Endothelial cell (in vitro differentiated cells): ENCODE measurements at places on chromosomes 6 and 20.
A peak's percentile ranks its signal among the peaks of the same experiment; 100 is the strongest.

- H3K36me3 ChIP-seq = no peaks in the 10 kb centered on the region
- H3K27ac ChIP-seq = no peak overlapping the region
- no peaks in the 10 kb centered on the region for H3K4me1 ChIP-seq
- no peaks in the 10 kb centered on the region for H3K27me3 ChIP-seq
Observed at GRCh38 chr6:91268941-91269340, 682.1 kb upstream of the MAP3K7 start.

DNA sequence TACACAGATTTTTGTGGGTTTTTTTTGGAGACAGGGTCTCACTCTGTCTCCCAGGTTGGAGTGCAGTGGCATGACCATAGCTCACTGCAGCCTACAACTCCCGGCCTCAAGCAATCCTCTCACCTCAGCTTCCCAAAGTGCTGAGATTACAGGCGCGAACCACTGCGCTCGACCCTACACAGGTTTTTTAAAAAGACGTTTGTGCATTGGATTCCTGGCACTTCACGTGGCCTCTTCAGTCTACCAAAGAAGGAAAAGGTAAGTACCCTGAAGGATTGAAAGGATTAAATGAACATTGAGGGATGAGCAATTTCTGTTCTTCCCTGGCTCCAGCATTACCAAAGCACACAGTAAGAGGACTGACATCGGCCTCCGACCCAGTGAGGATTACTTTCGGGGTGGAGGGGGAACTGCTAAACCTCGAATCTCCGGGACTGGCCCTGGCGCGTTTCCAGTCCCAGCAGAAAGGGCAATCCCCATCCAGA is 556 bp upstream of the YWHAB start:
- peak overlapping the region; percentile 95 for H3K4me3 ChIP-seq
- peak overlapping the region; percentile 82 for H3K27ac ChIP-seq
- H3K36me3 ChIP-seq = peaks cover 7% of the 10 kb centered on the region

DNA sequence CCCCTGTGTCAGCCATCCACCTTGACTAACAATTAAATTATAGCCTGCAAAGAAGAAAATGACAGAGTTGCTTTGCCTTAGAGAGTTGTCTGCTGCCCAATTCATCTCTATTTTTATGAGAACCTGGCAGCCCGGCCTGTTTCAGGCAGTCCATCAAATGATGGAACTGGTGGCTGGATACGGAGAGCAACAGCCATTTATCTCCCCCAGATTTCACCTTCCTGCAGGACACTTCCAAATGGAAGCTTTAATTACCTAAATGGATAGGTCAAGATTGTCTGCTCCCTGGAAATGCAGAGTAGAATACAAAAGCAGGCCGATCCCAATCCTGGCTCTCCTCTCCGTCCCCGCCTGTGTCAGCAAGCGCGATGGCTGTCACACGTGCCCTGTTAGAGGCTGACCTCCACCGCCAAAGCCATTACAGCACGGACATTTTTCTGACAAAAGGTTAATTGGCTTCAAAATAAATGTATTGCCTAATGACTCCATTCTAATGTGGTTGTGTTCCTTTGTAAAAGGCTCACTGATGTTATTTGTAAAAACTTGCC is 86.7 kb downstream of the PACRG start:
- peaks cover 1% of the 10 kb centered on the region for H3K27me3 ChIP-seq
- no peaks in the 10 kb centered on the region for H3K36me3 ChIP-seq
- no peak overlapping the region for H3K27ac ChIP-seq
- no peak for DNase-seq
- no peak overlapping the region for H3K4me3 ChIP-seq

DNA sequence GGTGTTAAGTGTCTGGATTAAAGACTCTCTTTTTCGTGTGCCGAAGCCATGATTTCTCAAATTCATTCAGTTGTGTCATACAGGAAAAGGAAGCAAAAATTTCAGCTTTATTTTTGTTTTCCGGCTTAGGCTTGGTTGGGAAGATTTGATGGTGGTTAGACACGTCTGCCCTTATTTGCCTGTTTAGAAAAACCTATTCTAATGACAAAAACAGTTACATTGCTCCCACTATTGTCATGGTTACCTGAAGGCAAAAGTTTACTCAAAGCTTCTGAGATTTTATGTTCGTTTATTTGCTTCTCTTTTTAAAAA is 982 bp downstream of the DNAJC5 start:
- H3K27me3 ChIP-seq = peaks cover 8% of the 10 kb centered on the region
- peak overlapping the region; percentile 98 for H3K4me3 ChIP-seq
- H3K4me1 ChIP-seq = peaks cover 22% of the 10 kb centered on the region
- H3K36me3 ChIP-seq = peaks cover 7% of the 10 kb centered on the region

- no peak overlapping the region for H3K27ac ChIP-seq
- DNase-seq = no peak
- H3K27me3 ChIP-seq = peaks cover 4% of the 10 kb centered on the region
- peaks cover 16% of the 10 kb centered on the region for H3K4me1 ChIP-seq
Observed at GRCh38 chr6:157527471-157527907, 146.5 kb downstream of the ZDHHC14 start.

GRCh38 chr20:36404435-36404978 is 98.4 kb downstream of the DLGAP4 start:
- peak overlapping the region; percentile 26 for H3K4me3 ChIP-seq
- H3K4me1 ChIP-seq = peaks cover 22% of the 10 kb centered on the region
- DNase-seq = no peak
- H3K36me3 ChIP-seq = peaks cover 4% of the 10 kb centered on the region
- H3K27me3 ChIP-seq = peaks cover 4% of the 10 kb centered on the region

DNA sequence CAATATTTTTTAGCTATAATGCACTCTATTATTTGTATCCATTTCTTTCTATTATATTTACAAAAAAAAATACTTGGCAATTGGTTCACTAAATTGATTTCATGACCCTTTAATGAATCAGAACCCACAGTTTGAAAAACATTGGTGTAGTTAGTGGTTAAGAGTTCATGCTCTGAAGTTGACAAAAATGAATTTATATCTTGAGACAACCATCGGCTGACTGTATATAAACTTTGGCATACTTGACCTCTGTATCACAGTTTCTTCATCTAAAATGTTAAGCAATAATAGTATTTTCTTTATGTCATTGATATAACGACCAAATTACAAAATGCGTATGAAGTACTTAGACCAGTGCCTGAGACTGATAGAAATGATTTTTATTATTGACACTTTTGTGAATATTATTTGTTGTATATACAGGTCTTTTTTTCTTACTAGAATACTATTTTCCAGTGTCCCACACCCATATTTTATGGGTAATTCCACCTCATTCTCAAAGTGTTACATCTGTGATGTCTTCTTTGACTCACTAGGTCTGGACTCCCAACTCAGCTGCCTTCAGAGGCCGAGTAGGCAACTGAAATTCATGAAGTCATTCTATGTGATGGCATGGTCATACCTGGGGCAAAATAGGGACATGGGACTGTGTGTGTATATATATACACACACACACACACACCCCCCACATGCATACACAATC is 459.2 kb downstream of the RFPL4B start:
- no peaks in the 10 kb centered on the region for H3K36me3 ChIP-seq
- peaks cover 3% of the 10 kb centered on the region for H3K4me1 ChIP-seq
- no peak for DNase-seq
- H3K27ac ChIP-seq = no peak overlapping the region

GRCh38 chr6:146357578-146358430 is 185.8 kb upstream of the RAB32 start:
- no peak for DNase-seq
- H3K27ac ChIP-seq = no peak overlapping the region
- H3K27me3 ChIP-seq = no peaks in the 10 kb centered on the region

DNA sequence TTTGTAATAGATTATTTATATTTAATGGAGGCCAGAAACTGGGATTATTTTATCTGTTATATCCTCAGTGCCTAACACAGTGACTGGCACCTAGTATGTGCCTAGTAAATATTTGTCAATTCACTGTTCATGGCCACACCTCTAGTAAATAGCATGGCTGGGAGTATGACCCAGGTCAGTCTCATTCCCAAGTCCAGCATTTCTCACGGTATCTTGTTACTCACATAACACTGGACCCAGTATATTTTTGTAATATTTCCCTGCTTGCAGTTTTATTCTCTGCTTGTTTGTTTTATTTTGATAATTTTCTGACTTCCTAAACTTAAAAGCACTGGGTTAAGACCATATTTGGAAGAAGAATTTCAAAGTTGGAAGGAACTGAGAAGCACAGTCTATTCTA is 47.7 kb downstream of the CTNNBL1 start:
- H3K27ac ChIP-seq = no peak overlapping the region
- peaks cover 2% of the 10 kb centered on the region for H3K27me3 ChIP-seq
- DNase-seq = no peak
- H3K36me3 ChIP-seq = peaks cover 16% of the 10 kb centered on the region
- H3K4me1 ChIP-seq = peaks cover 10% of the 10 kb centered on the region

GRCh38 chr20:1857466-1857865 is 37.7 kb upstream of the SIRPA start:
- peaks cover 39% of the 10 kb centered on the region for H3K4me1 ChIP-seq
- H3K36me3 ChIP-seq = no peaks in the 10 kb centered on the region
- DNase-seq = peak; percentile 32
- H3K27ac ChIP-seq = peak overlapping the region; percentile 90
- H3K4me3 ChIP-seq = no peak overlapping the region

- no peak for DNase-seq
- H3K4me3 ChIP-seq = no peak overlapping the region
- H3K27me3 ChIP-seq = no peaks in the 10 kb centered on the region
- no peaks in the 10 kb centered on the region for H3K36me3 ChIP-seq
- peaks cover 10% of the 10 kb centered on the region for H3K4me1 ChIP-seq
Observed at GRCh38 chr6:47655719-47656595, 42.4 kb upstream of the ADGRF4 start.

DNA sequence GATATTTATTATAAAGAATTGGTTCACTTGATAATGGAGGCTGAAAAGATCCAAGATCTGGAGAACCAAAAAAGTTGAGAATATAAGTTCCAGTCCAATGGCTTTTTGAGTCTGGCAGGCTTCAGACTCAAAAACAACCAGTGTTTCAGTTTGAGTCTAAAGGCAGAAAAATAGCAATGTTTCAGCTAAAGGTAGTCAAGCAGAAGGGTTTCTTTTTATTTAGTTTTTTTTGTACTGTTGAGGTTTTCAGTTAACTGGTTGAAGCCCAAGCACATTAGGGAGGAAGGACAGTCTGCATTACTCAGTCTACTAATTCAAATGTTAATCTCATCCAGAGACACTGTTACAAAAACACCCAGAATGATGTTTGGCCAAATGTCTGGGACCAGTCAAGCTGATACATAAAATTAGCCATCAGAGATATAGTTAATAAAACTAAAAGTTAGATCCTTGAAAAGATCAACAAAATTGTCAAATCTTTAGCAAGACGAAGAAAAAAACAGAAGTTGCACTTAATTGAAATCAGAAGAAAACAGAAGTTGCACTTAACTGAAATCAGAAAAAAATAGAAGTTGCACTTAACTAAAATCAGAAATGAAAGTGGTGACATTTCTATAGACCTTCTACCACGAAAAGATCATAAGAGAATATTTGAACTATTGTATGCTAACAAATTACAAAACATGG is 980.3 kb upstream of the FLRT3 start:
- H3K27me3 ChIP-seq = no peaks in the 10 kb centered on the region
- H3K36me3 ChIP-seq = no peaks in the 10 kb centered on the region
- no peak overlapping the region for H3K4me3 ChIP-seq
- H3K4me1 ChIP-seq = no peaks in the 10 kb centered on the region
- no peak for DNase-seq

DNA sequence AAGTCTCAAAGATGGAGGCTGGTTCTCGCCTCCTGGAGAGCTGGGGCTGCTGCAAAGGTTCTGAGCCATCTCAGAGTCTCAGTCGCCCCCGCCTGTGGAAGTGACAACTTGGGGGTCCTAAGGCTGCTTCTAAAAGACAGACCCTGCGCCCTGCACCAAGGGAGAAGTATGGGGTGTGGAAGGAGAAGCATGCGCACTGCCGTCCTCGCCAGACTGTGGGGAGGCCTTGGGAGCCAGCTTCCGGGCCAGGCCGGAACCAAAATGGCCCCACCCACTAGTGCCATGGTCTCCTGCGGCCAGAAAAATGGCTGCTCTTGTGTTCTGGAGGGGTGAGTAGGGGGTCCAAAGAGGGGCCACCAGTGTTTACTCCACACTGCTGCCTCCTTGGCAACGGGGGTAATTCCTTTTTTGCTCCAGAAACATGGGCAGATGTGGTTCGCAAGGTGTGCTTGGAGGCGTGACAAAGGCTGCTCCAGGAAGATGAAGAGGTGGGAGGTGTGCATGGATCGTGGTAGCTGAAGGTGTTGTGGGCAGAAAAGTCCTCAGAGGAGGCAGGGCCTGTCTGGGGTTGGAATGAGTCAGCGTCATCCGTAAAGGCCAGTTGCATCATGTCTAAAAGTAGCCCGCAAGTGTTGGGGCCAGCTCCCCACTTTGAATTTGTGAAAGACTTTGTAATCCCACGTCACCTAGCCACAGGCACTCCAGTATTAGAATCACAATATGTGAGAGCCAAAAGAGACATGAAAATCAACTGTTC is 329.8 kb upstream of the SOX4 start:
- peaks cover under 1% of the 10 kb centered on the region for H3K4me1 ChIP-seq
- no peak for DNase-seq
- H3K27me3 ChIP-seq = no peaks in the 10 kb centered on the region
- H3K36me3 ChIP-seq = no peaks in the 10 kb centered on the region

- peaks cover 3% of the 10 kb centered on the region for H3K4me1 ChIP-seq
- DNase-seq = no peak
- H3K4me3 ChIP-seq = no peak overlapping the region
- H3K27me3 ChIP-seq = peaks cover 1% of the 10 kb centered on the region
Observed at GRCh38 chr6:39273406-39273821, 40.8 kb downstream of the KCNK17 start.

GRCh38 chr20:44942264-44942973 is 17.8 kb downstream of the TOMM34 start:
- H3K4me1 ChIP-seq = no peaks in the 10 kb centered on the region
- H3K27ac ChIP-seq = no peak overlapping the region
- peaks cover 44% of the 10 kb centered on the region for H3K36me3 ChIP-seq
- no peak for DNase-seq
- H3K27me3 ChIP-seq = peaks cover 9% of the 10 kb centered on the region

GRCh38 chr6:142784344-142784743 is 160.6 kb downstream of the HIVEP2 start:
- DNase-seq = no peak
- H3K4me1 ChIP-seq = peaks cover 7% of the 10 kb centered on the region
- no peak overlapping the region for H3K27ac ChIP-seq
- peaks cover 2% of the 10 kb centered on the region for H3K27me3 ChIP-seq
- H3K36me3 ChIP-seq = no peaks in the 10 kb centered on the region
- H3K4me3 ChIP-seq = no peak overlapping the region

DNA sequence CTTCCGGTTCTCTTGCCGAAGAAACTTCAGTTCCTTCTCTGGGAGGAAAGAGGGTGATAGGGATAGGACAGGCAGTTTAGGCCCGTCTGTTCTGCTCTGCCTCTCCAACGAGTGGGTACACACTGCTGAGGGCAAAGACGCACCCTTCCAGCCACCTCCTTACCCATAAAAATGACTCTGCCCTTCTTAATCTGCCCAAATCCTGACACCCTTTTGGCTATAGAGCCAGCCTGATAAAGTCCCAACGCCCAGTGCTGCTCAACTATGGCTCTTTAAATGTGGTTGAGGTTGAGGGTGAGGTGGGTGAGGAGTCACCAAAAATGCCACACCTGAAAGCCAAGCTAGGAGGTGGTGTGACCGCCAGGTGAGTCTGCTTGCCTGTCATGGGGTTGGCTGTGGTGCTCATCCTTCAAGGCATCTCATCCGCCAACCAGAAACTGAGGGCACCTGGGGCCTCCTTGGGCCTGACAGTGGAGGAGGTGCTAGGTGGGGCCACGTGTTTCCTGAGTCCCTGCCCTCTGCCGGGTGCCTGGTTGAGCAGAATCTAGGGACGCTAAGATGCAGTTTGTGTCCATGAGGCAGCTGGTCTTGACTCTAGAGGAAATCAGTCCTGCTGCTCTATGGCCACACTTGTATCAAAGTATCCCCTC is 16.3 kb downstream of the CCDC167 start:
- peaks cover 27% of the 10 kb centered on the region for H3K36me3 ChIP-seq
- H3K4me1 ChIP-seq = peaks cover 16% of the 10 kb centered on the region

GRCh38 chr6:135811170-135811569 is 40.3 kb upstream of the PDE7B start:
- H3K27ac ChIP-seq = no peak overlapping the region
- DNase-seq = no peak
- peaks cover 10% of the 10 kb centered on the region for H3K4me1 ChIP-seq
- H3K36me3 ChIP-seq = no peaks in the 10 kb centered on the region
